ENCODE measurements at places on chromosomes 4 and X. TPM values are rescaled to one million over a fixed set of nuclear protein-coding genes. Genes with fewer than 3 reads are reported as not detected.

- DNase-seq, result no peak
Observed at GRCh38 chr4:2829321-2829932, 14.2 kb upstream of the ADD1 start.

DNA sequence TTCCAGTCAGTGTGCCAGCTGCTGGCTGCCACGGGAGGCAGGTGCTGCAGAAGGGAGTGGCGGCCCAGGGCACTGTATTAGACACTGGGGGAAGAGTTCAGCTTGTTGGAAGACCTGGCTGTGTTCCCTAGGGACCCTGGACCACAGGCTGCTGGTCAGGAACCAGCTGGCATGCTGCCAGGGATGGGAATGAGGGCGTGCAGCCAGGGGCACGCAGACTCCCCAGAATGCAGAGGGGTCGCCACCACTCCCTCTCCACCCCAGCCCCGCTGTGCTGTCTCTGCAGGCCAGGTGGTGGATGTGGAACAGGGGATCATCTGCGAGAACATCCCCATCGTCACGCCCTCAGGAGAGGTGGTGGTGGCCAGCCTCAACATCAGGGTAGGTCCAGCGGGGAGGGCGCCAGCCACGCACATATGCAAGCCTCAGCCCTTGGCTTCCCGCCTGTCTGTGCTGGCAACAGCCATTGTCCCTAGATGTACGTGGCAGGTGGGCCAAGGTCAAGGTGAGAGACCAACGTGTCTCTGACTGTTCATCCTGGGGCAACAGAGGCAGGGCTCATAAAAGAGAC is 12.3 kb downstream of the ABCD1 start:
- no peak for DNase-seq

- DNase-seq, result no peak
Observed at GRCh38 chr4:35247047-35247446, 997.3 kb downstream of the ARAP2 start.

DNA sequence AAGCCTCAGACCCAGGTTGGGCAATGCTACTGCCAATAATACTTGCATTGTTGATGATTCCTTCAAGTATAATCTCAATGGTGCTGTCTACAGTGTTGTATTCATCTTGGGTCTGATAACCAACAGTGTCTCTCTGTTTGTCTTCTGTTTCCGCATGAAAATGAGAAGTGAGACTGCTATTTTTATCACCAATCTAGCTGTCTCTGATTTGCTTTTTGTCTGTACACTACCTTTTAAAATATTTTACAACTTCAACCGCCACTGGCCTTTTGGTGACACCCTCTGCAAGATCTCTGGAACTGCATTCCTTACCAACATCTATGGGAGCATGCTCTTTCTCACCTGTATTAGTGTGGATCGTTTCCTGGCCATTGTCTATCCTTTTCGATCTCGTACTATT is 7.4 kb downstream of the LPAR4 start:
- no peak for DNase-seq

DNA sequence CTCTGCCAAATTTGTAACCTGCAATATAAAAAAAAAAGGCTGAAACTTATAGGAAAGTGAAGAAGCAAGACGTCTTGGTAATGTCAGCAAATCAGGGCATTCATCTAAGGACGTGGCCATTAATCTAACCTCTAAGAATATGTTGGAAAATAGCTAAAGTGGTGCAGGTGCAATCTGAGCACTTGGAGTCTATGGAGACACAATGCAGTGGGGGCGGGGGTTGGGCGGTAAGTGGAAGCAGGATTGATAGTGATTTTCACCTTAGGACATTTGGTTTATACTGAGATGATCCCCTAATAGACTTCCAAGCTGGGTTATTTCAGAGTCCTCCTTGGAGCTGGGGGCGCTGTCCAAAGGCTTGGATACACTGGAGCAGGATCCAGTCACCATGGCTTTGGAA is 283.4 kb downstream of the EPHA5 start:
- no peak for DNase-seq

DNA sequence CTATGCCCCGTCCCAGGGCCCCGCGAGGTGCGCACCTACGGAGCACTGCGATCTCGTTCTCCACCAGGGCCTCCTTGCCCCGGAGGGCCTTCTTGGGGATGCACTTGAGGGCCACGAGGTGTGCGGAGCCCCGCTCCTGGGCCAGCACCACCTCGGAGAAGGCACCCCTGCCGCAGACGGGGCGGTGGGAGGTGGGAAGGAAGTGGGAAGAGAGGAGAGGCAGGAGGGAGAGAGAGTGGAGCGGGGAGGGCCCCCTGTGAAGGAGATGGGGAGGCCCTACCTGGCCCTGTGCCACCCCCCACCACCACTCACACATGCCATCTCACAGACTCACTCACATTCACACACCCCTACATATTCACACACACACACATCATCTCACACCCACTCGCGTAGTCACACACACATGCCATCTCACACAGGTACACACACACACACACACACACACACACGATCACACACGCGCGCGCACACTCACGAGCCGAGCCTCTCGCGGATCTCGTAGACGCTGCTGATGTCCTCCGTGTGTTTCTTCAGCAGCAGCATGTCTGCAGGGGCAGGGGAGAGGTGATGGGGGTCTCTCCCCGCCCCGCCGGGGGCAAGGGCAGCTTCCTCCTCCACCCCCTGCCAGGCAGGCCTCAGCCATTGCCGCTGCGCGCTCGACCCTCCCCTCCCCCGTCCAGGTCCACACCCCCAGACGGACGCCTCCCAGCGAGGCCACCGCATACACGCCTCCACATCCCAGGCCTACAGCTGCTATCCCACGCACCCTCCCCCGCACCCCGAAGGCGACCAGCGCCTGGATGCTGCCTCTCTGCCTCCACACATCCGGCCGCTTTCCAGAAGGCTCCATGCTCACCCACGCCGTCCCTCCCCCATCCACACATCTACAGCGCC is 834 bp downstream of the PNCK start:
- no peak for DNase-seq

GRCh38 chrX:85611926-85612325 is 232.5 kb upstream of the POF1B start:
- no peak for DNase-seq

DNA sequence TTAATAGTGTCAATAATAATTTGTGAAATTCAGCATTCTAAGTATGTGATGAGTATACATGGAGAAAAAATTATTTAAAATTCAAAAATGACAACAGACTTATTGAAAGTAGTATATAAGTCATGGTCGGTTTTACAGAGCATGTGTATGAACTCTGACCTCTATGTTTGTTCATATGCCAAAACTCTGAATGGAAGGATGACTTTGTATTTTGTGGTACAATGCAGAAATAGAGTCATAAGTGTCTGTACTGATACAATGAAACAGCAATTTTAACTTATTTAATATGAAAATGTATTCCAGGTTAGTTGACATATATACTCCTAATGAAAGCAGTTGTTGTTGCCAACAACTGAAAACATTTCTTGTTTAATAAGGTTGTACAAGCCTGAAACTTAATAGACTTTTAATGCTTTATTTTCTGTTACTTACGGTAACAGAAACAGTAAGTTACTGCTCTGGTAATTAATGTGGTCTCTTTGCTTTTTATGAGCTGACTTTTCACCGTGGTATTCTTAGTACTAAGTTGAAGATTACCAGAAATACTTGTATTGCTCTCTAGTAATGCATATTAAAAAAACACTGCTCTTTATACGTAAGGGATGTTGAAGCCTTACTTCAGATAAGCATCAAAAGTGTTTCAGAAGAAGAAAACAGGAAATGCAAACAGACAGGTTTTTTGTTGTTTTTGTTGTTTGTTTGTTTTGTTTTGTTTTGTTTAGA is 1.9 kb downstream of the UBE2K start:
- no peak for DNase-seq

DNA sequence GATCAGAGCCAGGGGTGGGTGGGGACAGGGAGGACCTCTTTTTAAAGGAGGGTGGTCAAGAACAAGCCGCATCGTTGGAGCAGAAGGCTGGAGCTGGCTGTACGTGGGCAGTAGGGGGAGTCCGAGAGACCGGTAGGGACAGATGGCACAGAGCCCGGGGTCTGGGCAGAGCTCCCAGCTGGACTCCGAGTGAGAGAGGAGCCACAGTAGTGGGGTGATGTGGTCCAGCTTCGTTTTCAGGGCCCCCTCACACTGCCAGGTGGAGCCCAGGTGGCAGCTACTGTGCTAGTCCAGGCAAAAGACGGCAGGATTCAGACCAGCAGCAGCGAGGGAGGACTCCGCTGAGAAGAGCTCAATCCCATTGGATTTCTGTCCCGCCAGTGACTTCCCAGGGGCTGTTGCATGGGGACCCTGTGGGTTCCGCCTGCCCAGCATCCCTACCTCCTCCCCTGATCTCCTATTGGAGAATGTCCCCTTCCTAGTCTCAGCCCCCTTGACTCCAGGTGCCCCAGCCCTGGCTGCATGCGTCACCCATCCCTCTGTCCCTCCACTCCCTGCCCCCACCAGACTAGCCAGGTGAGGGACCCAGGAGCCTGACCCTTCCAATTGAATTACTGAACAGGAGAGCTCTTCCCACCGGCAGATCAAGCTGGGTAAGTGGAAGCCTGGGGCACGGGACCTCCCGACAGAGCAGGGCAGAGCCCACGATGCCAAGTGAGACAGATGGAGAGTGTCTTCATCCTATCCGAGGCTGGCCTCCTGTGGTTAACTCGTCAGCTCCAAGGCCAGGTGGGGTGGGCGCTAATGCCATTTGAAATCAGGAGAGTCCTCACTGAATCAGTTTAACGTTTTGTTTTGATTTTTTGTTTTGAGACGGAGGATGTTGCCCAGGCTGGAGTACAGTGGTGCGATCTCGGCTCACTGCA is 2.9 kb downstream of the ARHGAP4 start:
- no peak for DNase-seq

DNA sequence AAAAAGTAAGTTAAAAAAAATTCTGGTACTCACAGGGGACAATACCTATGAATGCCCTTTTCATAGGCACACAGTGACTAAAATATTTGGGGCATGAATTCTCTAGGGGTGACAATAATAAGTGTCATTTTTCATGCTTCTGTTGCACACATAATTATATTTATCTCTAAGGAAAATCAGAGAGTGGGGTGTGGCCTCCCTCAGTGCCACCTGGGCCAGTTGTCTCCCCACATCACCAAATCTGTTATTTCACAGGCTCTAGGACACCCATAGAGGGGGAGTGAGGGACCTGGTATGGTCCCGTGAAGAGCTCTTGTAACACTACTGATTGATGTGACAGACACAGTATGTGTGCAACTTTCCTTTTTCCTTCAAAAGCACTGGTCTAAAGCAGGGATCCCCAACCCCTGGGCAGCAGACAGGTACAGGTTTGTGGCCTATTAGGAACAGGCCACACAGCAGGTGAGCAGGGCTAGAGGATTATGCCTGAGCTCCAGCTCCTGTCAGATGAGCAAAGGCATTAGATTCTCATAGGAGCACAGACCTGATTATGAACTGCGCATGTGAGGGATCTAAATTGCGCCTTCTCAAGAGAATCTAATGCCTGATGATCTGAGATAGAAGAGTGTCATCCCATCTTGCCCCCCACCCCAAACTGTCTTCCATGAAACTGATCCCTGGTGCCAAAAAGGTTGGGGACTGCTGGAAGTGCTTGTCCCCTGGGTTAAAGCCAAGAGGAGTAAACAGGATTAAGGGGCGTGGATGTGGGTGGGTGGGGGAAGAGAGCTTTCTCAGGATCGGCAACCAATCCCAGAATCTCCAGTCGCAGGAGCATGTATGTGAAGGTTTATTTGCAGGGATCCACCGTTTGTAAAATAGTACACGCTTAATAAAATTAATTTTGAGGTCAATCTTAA is 856 bp downstream of the SLC9B1 start:
- DNase-seq, result no peak

GRCh38 chr4:113467581-113467980 is 294.0 kb downstream of the CAMK2D start:
- no peak for DNase-seq

GRCh38 chr4:128347930-128348660 is 60.5 kb upstream of the PGRMC2 start:
- DNase-seq, result no peak

GRCh38 chr4:41124916-41125548 is 89.3 kb downstream of the APBB2 start:
- no peak for DNase-seq

DNA sequence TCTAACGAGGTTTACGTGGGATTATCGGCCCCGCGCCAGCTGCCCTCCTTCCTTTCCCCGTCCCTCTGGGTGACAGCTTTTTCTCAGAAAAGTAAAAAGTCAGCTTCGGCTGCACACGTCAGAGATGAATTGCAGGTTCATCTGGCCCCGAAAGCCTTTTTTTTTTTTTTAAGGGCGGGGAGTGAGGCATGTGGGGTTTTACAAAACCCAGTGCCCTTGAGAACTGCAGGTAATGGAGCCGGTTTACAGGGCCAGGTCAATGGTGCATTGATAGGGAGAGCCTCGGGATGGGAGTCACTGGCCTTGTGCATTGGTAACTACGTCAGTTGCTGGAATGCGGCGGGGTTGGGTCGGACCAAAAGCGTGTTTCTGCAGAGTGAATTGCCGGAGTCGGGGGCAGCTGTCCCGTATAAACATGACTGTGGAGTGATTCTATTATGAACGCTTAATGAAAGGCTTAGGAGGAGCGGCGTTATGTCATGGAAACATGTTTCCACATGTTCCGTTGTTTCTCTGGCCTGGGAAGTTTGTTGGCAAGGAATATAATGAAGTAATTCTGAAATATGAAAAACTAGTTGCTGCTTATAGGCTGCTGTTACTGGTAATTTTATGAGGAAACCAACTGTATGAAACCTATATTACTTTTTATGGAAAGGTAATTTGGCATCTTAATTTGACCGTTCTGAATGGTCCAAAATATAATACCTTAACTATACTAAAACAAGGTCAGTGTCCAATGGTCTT is 1.1 kb downstream of the HSPA4L start:
- DNase-seq, result no peak

DNA sequence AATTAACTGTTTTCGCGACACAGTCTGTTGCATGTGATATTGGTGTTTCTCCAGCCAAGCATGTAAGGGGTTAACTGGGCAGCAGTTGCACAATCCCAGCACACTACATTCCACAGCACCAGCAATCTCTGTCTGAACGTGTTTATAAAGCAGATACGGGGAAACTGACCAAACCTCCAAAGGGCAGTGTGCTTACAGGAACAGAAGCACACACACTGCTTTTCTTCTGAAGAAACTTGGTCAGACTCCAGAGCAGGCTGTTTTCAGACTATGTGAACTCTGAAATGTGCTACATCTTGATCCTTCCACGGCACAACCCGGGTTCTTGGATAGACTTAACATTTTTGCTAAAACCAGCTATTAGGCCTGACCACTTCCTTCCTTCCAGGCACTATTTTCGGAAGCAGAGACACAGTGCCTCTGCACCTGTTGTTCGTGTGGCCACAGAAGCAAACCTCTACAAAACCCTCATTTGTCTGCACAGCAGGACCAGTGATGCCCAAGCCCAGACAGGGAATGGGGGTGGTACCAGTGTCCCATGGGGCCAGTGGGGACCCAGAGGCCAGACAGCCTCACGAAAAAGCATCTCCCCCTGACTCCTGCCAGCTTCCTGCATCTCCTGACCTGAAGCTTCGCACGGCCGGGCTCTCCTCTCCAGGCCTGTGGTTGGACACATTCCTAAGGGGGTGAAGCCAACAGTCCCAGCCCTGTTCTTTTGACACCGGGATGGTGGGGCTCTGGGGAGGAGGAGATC is 90.1 kb downstream of the IRF2 start:
- DNase-seq, result no peak

F8A1 gene
- total RNA-seq, result 27.0 TPM

FAAH2 gene
- 2.9 TPM for total RNA-seq

CYTL1 gene
- not detected for total RNA-seq

SPINK2 gene
- total RNA-seq, result not detected

HPGDS gene
- total RNA-seq, result 0.37 TPM

FAM9C gene
- not detected for total RNA-seq

SUPT20HL1 gene
- not detected for total RNA-seq

KLF8 gene
- total RNA-seq, result 7.5 TPM

TMEM255A gene
- not detected for total RNA-seq

PNMA6A gene
- 0.87 TPM for total RNA-seq

GLRA3 gene
- total RNA-seq, result not detected

All from activated T-helper 2 cell treated with anti-CD3 and anti-CD28 coated beads, Interferon-gamma antibody, Interleukin-2, Interleukin-4, amounts not matched to agents 10 μg/mL and 5 μg/mL and 100 μg/mL, durations not matched to agents 14 hours and 24 hours and 36 hours (primary cell).